NCI-H1048 (cell line): ENCODE measurements at places on chromosomes 12 and 14.

DNA sequence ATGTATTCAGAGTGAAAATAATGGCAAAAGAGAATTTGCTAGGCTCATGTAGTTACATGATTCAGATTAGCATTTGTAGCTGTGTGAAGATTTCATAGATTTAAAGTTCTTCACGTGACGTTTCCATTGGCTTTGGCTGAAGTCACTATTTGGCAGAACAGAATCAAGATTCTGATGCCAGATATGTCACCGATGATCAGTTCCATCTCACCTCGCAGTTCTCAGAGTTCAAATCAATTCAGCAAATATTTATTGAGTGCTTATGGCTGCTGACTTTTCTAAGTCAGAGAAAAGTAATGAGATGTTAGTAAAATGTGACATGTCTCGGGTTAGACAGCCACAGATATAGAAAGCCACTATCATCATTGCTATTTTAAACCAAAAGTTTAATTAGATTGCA, 28.4 kb downstream of the ALX1 start:
- no peak for DNase-seq

DNA sequence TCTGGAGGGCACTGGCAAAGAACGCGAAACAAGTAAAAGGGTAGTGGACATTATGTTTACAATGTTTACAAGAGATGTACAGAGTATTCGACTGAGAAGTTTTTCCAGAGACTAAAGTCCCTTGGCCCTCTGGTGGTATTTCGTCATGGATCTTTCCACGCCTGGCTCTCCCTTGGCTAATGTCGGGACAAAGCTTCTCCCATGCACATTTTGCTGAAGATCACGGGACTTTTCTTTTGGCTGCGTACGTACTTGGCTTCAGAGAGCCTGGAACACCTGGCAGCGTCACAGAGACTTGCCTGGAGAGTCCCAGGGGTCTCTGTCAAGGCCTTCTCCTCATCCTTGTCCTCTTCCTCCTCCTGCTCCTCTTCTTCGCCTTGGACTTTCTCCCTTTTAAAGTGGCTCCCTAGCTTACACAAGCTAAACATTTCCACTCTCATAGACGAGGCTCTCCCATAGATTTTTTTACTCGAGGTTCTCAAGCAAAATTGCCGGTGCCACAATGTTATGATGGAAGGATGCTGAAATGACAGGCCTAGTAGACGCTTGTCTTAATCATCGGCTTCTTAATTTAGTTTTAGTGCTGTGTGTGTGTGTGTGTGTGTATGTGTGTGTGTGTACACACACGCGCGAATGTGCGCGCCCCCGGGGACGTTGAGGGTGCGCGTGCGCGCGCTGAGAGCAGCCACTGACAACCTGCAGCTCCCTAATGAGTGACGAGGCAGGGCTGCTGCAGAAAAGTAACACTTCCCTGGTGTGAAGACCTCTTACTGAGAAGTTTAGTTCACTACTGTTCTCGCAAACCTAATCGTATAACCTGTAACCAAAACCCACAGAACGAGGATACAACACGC, 4.9 kb upstream of the FOXG1 start:
- no peak for DNase-seq

DNA sequence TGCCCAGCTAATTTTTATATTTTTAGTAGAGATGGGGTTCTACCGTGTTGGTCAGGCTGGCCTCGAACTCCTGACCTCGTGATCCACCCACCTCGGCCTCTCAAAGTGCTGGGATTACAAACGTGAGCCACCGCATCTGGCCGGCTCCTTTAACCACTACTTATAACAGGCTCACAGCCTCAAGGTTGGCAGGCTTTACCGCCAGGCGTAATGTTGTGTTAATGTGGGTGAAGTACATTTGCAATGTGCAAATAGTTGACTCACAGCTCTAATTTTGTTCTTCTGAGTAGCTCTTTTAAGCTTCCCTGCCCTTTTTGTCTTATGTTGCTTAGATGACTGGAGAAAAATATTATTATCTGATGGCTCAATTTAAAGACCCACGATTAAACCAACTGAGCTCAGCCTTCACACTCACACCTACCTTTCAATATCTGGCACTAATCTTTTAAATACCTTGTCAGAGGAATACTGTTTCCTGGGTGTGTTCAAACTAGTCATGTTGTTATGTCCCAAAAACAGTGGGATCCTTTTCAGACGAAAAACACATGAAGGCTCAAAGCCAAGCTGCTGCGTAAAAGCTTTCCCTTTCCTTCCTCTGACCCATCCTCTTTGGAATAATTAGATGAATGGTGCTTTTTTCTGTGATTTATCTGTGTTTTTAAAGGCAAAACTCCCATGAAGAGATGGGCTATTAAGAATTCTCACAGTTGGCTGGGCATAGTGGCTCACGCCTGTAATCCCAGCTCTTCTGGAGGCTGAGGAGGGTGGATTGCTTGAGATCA, 57.2 kb upstream of the USP44 start:
- no peak for DNase-seq

GRCh38 chr12:47757364-47757839, 1.3 kb downstream of the RAPGEF3 start:
- DNase-seq, result no peak

DNA sequence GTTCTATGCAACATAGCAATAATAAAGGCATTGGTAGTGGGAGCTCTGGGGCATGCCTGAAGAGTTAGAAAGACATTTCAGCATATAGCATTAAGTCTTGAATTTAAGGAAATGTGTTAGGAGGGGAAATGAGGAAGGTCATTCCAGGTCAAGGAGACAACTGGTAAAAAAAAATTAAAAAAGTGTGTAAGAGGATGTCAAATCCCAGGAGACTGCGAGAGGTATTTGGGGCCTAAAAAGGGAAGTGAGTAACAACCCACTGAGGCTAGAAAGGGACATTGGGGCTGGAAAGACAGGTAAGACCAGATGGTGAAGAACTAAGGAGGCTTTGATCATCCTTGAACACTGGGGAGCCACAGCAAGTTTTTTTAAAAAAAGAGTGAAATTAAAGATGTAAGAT, 152.9 kb downstream of the SLC25A21 start:
- DNase-seq, result no peak

DNA sequence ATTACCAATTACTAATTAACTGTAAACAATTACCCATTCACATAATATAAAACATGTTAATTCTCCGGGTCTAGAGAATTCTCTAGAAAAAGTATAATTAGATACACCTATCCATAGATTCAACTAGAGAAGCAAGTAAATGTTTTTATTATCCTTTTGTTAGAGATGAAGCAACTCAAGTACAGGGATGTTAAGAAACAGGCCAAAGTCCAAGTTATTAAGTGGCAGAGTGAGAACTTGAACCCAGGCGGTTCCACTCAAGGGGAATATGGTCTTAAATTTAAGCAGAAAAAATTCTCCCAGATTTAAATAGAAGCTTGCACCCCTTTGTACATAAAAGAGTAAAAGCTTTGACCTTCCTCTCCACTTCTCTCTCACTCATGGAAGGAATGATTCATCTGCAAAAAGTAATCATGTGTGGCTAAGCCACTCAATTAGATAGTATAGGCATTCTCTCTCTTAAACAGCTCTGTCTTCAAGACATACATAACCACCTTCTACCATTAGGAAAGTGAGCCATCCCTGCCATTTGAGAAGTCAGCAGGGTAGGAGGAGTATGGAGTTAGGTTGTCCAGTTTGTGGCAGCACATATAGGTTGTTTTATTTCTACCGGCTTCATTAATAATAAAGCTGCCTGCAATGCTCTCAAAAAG, 34.1 kb downstream of the ERGIC2 start:
- DNase-seq, result no peak

- no peak for DNase-seq
These were observed 49.5 kb upstream of the RTRAF start for GRCh38 chr14:51939755-51940301.

- DNase-seq, result no peak
These were observed 393.2 kb downstream of the BCAT1 start for GRCh38 chr12:24555730-24556129.

GRCh38 chr12:15535352-15535781, 213.1 kb downstream of the PTPRO start:
- no peak for DNase-seq

DNA sequence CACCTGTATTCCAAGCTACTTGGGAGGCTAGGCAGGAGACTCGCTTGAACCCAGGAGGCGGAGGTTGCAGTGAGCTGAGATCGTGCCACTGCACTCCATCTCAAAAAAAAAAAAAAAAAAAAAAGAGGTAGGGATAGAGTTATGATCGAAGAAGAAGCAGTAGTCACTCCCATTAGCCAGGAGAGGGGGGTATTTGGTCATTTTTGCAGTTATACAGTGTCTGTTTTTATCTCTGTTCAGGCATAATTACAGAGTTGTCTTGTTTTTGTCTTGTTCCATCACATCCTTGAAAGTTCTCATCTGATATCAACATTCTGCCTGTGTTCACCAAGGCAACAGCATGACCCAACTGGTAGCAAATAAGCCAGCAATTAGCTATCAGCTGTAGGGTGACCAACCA, 98.5 kb upstream of the TMPO start:
- no peak for DNase-seq

- DNase-seq, result no peak
These were observed 22.2 kb upstream of the GPRC5D start for GRCh38 chr12:12974211-12974610.

DNA sequence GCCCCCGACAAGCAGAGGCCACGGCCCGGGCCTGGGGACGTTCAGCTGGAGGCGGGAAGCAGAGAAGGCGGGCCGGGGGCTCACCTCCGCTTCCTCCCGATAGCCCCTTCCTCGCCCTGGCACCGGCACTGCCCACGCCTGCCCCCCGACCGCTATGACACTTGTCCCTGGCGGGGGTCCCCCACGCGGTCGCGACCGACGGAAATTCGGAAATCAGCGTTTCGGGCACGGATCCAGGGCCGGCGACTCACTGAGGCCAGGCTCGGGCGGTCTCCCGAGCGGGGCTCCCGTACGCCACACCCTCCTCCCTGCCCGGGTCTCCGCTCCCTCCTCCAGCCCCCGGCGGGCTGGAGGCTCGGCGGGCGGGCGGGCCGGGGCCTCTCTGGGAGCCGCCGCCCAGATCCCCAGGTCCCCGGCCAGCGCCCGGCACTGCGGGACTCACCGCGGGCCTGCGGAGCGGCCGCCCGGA, 581 bp downstream of the PITPNM2 start:
- DNase-seq, result no peak

- no peak for DNase-seq
These were observed 35.6 kb downstream of the UBE3B start for GRCh38 chr12:109513051-109513450.

DNA sequence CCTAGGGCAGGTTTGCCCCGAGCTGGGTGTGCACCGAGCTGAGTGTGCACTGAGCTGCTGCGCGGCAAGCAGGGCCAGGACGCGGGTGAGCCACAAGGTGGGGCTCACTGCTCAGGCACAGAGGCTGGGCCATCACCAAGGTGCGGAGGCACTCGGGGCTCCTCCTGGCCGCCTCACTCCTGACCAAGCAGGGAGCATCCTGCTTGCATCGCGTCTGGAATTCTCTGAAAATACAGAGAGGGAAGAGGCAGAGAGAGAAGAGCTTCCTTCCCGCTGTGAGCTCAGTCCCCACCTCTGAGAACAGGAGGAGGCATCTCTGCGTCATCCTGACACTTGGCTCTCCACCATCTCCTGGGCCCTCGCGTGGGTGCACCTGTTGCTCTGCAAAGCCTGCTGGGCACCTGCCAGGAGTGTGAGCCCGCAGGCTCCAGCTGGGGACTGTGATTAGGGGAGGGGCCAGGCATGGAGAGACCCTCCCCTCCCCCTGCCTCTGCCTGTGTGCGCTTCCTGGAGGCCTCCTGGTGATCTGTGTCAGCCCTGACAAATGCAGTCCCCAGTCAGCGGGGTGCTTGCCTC, 116.3 kb downstream of the GLT1D1 start:
- no peak for DNase-seq

DNA sequence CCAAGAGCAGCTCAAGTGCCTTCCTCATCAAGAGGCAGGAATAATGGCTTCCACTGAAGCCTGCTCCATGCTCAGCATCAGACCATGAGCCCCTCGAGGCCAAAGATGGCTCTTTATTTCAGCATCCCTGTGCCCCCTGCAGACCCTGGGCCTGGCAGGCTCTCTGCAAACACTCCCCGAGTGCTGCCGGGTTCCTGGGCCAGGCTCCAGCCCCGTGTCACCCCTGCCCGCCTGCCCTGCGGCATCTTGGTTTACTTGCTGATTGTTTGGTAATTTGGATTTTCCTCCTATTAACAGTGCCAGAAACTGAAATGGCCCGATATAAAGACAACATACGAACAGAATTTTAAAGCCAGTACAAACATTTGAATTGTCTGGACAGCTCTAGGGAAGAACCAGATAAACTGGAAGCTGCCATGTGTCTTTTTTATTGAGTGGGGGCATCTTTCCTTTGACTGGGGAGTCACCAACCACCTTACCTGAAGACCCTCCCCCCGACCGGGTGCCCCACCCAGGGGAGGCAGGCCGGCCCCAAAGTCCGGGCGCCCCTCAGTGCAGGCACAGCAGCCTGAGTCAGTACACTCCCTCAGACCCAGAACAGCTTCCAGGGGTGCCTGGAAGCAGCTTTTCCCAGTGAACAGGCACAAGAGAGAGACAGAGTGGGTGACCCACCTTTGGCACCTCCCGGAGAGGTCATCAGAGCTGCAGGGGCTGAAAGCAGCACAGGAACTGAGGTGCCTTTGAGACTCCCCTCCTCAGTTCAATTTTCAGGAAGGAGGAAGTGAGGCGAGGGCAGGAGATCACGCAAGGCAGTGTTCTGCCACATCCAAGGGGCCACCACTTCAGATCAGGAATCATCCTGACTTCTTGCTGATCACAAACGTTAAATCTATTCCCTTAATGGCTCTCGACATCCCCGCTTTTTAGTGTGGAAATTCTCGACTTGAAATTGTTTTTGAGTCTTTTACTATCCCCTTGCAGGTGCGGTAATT, 30.6 kb downstream of the ITPK1 start:
- DNase-seq, result no peak

- no peak for DNase-seq
These were observed 37.9 kb downstream of the A2ML1 start for GRCh38 chr12:8860165-8860961.

DNA sequence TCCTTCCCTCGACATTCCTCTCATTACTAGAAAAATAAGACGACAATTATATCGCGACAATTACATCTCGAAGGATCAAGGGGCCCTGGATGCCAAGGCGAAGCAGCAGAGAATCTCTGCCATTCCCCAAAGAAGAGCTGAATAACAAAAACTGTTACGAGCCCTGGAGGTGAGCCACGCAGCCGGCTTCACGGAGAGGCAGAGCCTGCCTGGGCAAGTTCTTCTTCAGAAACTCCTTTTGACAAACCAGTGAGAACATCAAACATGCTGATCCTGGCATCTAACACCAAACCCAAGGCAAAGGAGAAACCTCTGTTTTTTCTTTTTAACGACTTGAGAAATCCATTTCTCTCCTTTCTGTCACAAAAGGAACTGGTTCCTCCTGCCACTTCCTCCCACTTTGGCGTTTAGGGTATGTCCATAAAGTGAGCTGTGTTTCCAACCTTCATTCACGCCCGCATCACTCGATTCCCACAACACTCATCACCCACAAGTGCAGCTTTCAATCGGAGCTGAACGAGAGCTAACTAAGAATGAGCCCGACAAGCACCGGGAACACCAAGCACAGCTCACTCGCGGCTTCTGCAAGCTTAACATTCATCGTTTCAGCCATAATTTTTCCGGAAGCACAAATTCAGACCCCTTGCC, 21.5 kb downstream of the CCDC88C start:
- no peak for DNase-seq
